Stimulated activated CD4-positive, alpha-beta T cell treated with anti-CD3 and anti-CD28 coated beads, TNF-alpha, amount 100 ng/mL, for 4 hours (primary cell): ENCODE measurements at places on chromosomes 1 and 21.

DNA sequence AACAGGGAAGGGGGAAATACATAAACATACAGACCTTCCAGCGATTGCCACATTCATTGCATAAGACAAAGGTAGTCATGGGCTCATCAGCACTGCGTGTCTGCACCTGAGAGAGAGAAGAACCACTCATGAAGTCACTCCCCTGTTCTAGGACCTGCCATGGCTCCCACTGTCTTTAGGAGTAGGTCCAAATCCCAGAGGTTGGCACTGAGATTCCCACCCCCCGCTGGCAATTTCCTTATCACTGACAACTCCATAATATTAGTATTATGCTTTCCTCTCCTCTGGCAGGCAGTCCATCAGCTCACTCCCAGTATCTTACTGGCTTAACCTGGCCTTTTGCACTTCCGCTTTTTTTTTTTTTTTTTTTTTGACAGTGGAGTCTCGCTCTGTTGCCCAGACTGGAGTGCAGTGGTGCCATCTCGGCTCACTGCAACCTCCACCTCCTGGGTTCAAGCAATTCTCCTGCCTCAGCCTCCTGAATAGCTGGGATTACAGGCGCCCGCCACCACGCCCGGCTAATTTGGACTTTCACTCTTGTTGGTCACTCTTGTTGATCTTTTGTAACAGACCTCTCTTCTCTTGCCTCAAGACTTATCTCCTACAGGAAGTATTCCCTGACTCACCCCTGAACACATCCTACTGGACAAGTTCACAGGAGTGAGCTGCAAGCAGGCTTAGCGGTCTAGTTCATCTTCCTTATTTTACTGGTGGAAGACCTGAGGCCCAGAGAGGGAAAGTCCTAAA, 14.8 kb upstream of the ZNF436 start:
- DNase-seq: no peak

DNA sequence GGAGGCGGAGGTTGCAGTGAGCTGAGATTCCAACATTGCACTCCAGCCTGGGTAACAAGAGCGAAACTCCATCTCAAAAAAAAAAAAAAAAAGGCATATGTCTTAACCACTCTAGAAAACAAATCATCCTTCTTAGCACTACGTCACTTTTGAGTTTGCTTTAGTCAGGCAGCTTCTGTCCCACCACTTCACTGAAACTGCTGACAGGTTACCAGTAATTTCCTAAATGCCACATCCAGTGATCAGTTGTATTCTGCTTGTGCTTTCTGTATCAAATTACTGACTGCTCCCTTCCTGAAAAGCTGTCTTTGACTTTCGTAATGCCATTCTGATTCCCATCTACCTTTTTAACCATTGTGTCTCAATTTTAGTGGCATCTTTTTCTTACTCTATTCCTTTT, 21.7 kb downstream of the RCOR3 start:
- DNase-seq: no peak

DNA sequence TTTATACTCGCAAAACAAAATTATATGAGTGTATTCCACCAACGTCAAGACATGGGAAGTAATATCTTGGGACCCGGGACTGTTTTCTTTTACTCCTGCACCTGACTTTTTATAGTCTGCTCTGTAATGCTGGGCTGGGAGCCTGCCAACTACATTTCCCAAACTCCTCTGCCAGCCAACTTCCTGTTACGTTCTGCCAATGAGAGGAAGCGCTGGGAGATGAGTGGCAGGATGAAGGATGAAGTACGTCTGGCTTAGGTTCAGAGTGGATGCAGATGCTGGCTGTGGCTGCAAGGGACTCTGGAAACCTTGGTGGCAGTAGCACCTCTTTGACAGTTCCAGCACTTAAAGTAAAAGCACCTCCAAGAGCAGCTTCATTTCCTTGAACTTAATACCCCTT, 59.6 kb downstream of the USP24 start:
- DNase-seq: no peak

DNA sequence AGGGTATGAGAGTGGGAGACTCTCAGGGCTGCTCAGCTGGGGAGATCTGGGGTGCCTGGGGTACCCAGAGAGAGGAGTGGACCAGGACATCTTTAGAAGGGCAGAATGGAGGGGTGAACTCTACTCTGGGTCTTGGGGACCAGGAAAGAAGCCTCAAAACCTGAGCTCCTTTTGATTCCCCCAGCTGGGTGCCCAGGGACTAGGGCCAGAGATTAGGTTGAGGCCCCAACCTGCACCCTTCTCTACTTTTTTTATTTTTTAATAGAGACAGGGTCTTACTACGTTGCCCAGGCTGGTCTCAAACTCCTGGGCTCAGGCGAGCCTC, 1.9 kb downstream of the PDZK1IP1 start:
- DNase-seq: no peak

DNA sequence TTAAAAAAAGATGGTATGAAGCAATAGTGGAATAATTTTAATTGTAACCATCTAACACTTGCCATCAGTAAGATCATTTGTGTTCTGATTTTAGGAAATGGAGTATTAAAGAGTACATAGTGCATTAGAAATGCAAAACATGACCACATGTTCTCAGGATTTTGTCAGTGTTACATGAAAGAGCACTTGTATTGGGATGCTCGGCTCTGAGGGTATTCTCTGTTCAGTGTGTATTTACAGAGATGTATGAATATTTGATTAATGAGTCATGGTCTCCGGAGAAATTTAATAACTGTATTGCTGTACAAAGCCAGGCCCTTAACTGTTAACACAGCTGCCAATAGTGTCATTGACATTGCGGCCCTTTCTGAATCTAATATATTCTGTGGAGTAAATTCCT, 91.7 kb downstream of the ATG4C start:
- DNase-seq: no peak

GRCh38 chr21:26833011-26833410, 12.2 kb downstream of the ADAMTS1 start:
- no peak for DNase-seq

DNA sequence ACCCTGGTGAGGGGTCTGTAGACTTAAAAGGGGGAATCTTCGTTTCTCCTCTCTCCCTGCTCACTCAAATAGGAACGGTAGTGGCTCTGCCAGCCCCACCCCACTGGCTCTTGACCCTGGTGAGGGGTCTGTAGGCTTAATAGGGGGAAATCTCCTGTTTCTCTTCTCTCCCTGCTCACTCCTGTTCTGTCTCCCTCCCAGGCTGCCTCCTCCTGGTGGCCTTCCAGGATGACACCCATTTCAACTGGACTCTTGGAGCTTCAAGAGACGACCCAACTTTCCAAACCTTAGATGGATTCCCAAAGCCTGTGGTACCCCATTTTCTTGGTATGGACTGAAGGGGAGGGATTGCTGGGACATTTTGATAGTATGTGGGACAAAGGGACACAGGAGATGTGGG, 1.4 kb upstream of the EPHB2 start:
- DNase-seq: no peak
